ENCODE measurements at places on chromosomes 1 and 21.

DNA sequence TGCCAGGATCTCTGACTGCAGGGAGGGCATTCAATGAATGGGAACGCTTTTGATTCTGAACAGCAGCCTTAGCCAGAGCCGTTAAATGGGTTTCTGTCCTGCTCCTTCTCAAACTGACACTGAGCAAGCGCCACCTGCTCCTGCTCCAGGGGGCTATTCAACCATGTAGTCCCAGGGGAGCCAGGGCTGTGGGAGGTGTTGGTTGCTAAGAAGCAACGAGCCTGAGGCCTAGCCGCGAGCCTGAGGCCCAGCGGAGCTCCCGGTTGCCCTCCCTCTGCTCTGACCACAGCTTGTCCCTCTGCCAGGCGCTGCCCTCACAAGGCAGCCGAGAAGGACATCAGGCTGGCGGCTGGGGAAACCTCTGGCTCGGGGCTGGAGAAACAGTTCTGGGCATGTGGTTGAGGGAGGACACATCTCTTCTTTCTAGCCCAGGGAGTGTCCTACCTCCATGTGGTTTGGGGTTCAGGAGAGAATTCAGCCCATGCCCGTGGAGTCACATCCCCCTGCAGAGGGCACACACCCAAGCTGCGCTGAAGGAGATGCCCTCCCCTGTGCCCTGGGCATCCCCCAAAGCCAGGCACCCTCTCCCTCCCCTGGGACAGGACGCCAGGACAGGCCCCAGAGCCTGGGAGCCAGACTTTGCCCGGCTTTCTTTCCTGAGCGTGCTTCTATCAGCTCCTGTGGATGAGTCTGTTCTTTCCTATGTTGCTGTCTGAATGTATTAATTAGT lies 18.0 kb downstream of the PCP4 start:
- no peak for DNase-seq

DNA sequence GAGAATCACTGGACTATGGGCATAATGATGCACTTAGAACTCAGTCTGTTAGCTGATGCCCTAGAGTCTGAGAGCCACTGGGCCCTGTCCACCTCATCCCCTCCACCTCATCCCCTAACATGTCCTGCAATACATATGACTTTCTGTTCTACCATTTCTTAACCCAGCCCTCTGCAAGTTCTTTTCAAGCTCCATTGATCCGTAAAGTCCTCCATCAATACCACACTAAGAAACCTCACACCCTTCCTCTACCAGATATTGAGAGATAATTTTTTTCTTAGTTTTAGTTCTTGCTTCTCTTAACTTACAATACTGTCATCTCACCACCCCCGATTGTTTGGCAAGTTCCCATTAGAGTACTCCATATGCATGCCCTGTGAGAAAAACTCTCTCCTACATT lies 22.1 kb downstream of the FCRL4 start:
- no peak for DNase-seq

- DNase-seq, result peak; percentile 28
These were observed 228.2 kb downstream of the DNM3 start for GRCh38 chr1:172069534-172069933.

GRCh38 chr1:74467786-74468377 lies 44.5 kb downstream of the LRRC53 start:
- peak; percentile 48 for DNase-seq

- DNase-seq, result peak; percentile 96
These were observed 36.3 kb downstream of the DHCR24 start for GRCh38 chr1:54850737-54851136.

GRCh38 chr1:30731806-30732276 lies 8.5 kb upstream of the MATN1 start:
- DNase-seq, result no peak

DNA sequence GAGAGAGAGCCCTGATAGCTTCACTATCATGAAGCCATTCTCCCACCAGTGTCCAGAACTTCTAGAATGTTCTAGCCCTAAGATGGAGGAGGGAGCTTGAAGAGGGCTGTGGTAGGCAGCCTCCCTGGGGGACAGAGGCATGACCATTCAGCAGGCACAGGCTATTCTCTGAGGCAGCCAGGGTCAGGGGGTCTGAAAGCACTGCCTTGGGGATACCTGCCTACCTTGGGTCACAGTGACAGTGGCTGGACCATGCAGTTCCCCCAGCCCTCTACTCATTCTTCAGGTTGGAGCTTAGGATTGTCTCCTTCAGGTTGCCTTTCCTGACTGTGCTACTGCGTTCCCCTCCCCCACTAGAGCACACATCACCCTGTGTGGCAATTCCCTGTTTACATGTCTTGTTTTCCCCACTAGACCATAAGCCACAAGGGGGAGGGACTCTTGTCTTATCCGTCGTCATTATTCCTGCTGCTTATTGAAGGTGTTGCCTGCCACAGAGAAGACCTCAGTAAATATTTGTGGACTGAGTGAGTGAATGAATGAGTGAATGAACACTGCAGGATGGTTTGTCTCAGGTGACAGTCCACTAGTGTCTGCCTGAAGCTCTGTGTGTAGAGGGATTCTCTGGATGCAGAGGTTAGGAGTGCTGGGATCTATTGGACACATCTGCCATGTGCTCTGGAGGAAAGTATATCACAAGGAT lies 5.2 kb downstream of the ZDHHC18 start:
- peak; percentile 8 for DNase-seq

- no peak for DNase-seq
These were observed 414.2 kb downstream of the KCNT2 start for GRCh38 chr1:196193896-196194559.

- no peak for DNase-seq
These were observed 16.5 kb upstream of the MAN1C1 start for GRCh38 chr1:25599969-25600610.

GRCh38 chr1:20105856-20106255 lies 13.5 kb downstream of the PLA2G2D start:
- DNase-seq, result no peak

DNA sequence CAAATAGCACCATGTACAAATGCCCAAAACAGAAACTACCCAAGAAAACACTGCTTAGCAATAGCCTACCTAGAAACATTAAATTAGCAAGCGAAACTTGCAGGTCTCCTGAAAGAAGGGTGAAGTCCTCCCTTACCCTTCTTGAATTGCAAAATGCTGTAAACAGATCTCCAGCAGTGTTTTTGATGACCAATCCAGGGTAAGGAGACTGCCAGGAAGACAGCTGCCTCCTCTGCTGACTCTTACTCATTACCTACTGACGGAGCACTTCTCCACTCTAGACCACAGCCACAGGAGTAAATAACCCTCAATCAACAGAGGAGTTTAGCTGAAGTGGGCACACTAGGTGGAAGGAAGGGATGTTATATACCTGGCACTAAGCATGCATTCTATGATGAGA lies 32.2 kb upstream of the GADD45A start:
- peak; percentile 83 for DNase-seq

GRCh38 chr1:230212405-230212936 lies 145.4 kb downstream of the GALNT2 start:
- no peak for DNase-seq

Measured in fibroblast of pulmonary artery (primary cell).